ENCODE measurements at places on chromosomes 6 and 20. TPM values are rescaled to one million over a fixed set of nuclear protein-coding genes. Genes with fewer than 3 reads are reported as not detected.

The RAET1G gene
- total RNA-seq: not detected

DNA sequence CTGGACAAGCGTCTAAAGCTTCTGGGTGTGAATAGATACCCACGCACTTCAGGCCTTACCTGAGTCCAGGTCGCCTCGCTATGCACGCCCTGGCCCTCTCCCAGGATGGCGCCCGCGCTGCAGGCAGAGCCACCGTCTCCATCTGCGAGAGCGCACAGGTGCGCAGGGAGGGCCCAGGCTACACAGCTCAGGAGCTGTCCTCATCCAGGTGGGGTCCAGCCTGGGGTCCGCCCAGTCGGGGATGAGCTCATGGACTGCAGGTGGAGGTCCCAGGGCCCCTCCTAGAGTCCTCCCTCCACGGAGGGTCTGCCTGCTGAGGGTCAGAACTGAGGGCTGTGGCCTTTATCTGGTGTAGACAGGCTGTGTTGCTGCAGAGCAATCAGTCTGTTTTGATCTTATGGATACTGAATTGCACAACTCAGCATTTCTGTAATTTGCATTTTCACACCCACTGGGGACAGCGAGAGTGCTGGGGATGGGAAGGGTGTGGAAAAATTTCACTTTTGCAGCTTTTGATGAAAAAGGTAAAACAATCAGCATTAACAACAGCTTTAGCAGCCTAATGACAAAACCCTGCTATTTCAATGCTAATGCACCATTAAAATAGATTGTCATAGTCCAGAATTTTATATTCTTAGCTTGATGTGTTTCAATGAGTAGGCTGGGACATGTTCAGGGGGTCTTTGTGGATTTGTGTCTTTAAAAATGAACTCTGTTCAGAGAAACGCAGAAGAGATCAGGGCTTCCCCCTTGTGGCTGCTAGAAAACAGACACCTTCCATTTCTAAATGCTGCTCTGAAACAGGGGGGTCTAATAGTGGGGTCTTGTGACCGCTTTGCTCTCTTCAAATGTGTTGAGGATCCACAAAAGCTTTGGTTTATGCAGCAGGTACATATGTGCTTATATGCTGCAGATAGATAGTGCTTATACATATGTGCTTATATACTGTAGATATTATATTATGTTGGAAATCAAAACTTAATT lies 77.8 kb upstream of the PHACTR3 start:
- H3K27ac ChIP-seq: no peak overlapping the region
- H3K36me3 ChIP-seq: no peaks in the 10 kb centered on the region
- no peak overlapping the region for H3K4me3 ChIP-seq

DNA sequence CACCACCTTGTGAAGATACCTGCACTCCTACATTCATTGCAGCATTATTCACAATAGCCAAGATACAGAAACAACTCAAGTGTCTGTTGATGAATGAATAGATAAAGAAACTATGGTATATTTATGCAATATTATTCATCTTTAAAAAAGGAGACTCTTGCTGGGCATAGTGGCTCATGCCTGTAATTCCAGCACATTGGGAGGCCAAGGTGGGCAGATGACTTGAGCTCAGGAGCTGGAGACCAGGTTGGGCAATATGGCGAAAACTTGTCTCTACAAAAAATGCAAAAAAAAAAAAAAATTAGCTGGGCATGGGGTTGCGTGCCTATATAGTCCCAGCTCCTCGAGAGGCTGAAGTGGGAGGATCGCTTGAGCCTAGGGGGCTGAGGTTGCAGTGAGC lies 119.8 kb downstream of the GJA1 start:
- no peaks in the 10 kb centered on the region for H3K27me3 ChIP-seq
- H3K27ac ChIP-seq: no peak overlapping the region
- H3K4me3 ChIP-seq: no peak overlapping the region
- no peaks in the 10 kb centered on the region for H3K4me1 ChIP-seq
- no peak for DNase-seq

The CTCFL gene
- total RNA-seq: not detected

- no peak overlapping the region for H3K4me3 ChIP-seq
- H3K36me3 ChIP-seq: no peaks in the 10 kb centered on the region
- no peak for DNase-seq
- H3K27ac ChIP-seq: no peak overlapping the region
- peaks cover 6% of the 10 kb centered on the region for H3K27me3 ChIP-seq
Observed at GRCh38 chr20:19314621-19315020, 102.2 kb downstream of the SLC24A3 start.
